RWPE2 (cell line): ENCODE measurements at places on chromosomes 3 and 15.

DNA sequence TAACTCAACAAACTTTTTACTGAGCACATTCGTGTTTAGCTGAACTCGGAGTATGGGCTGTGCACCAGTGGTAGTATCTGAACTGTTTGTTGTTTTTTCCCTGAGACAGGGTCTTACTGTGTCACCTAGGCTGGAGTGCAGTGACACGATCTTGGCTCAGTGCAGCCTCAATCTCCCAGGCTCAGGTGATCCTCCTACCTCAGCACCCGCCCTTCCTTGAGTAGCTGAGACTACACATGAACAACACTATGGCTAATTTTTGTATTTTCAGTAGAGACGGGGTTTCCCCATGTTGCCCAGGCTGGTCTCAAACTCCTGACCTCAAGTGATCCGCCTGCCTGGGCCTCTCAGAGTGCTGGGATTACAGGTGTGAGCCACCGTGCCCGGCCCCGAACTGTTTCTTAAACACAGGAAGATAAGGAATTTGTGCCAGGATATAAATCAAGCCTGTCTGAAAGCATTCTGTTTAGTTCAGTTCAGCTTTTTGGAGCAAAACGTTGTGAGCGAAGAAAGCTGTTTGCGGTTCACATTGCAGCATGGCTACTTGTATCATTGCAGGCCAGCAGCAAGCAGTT is 40.4 kb upstream of the SKOR1 start:
- no peak for DNase-seq

DNA sequence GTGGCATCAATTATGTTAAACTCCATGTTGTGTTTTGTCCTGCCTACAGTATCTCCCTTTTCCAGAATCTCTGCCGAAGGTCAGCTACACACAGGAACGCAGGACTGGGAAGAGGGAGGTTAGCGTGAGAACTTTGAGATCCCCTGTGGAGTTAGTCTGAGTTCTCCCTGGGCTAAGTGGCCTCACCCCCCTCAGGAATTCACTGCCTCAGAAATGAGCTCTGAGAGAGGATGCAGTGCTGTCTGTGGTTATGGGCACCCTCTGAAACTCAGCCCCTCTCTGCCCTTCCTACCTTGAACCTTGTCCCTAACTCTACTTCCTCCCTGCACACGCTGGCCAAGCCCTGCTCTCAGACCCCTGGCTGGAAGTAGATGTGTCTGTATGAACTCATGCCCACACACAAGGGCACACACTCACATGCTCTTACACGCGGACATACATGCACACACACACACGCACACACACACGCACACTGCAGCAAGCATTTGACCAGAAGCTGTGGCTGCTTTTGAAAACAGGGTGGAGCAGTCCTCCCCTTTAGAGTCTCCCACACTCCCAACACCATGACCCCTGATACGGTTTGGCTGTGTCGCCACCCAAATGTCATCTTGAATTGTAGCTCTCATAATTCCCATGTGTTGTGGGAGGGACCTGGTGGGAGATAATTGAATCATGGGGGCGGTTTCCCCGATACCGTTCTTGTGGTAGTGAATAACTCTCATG is 5.3 kb upstream of the VIPR1 start:
- DNase-seq = peak; percentile 6

GRCh38 chr3:52117537-52117936 is 36.7 kb downstream of the POC1A start:
- DNase-seq = no peak

DNA sequence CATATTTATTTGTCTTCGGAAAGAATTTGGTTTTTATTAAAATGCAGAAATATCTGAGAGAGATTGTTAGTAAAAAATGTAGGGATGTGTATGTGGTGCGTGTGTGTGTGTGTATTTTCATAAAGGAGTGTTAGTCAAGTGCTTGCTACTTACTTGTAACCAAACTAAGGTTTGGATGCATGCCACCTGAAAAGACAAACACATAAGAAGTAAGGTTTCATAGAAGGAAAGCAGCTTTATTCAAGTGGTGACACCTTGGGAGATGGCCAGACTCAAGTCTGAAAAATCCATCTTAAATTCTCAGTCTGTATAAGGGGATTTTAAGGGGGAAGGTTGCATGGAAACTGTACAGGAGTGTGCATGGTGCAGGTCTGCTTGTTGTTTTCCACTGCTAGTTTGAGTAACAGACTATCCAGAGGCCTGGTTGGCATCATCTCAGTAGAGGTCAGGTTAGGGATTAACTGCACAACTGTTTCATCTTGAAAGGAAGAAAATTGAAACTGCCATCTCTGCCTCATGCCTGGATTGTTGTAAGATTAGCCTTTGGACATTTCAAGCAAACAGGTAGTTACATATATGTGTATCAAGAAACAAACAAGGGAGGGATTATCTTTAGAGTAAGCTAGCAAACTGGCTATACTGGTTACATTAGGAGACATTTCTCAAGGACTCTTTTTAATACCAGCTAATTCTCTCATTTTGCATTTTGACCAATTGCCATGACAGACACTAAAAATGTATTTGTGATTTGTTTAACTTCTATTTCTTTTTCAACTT is 196.7 kb downstream of the EPHA6 start:
- no peak for DNase-seq

GRCh38 chr3:8625991-8626390 is 18.6 kb downstream of the SSUH2 start:
- DNase-seq = peak; percentile 31

- no peak for DNase-seq
These were observed 27.4 kb upstream of the ARL14 start for GRCh38 chr3:160649596-160649995.

GRCh38 chr3:94159062-94159828 is 96.4 kb downstream of the NSUN3 start:
- peak; percentile 54 for DNase-seq

- DNase-seq = no peak
These were observed 133.0 kb upstream of the PRR20G start for GRCh38 chr3:127420829-127421228.

DNA sequence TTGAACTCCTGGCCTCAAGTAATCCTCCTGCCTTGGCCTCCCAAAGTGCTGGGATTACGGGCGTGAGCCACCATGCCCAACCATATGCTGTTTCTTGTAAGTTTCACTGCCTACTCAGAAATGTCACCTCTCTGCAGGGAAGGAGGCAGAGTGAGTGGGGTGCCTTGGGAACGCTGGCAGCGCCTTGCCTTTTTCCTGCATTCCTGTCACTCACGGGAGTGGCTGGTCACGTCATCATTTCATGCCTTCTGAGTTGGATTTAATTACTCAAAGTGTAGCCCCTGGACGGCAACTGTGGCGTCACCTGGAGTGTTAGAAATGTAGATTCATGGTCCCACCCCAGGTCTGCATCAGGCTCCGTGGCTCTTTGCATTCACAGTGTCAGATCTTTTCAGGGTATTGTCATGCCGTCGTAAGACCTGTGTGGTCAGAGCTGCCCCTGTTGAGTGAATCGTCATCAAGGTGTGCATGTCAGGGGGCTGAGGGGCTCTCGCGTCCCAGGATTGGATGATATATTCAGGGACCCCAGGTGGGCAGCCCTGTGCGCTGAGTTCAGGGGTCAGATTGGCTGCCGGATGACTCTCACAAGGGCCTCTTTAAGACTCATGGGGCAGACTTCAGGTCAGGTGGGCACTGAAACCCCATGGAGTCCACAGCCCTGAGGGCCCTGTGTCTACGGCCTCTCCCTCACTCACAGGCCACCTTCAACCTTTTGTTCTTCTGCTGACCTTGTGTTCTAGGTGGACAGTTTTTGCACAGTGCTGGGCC is 65.9 kb upstream of the KLHL25 start:
- DNase-seq = no peak

GRCh38 chr3:25665315-25666280 is 891 bp upstream of the TOP2B start:
- DNase-seq = no peak

GRCh38 chr3:137746808-137747207 is 17.3 kb upstream of the SOX14 start:
- no peak for DNase-seq

DNA sequence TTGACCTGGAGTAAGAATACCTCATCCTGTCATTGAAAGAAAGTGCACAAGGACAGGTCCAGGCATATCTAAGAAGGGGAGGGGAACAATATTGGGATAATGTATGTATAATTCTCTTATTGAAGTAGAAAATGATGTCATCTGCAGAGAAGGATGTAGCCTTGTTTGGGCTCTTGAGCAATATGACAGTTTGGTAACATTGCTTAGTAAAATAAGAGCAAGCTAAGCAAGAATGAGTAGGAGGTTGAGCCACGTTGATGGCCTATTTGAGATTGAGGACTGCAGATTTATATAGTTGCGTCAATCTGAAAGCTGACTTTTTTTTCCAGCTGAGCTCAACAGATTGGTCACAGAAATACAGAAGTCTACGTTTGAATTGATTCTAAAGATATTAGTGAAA is 145.2 kb downstream of the FILIP1L start:
- DNase-seq = no peak

DNA sequence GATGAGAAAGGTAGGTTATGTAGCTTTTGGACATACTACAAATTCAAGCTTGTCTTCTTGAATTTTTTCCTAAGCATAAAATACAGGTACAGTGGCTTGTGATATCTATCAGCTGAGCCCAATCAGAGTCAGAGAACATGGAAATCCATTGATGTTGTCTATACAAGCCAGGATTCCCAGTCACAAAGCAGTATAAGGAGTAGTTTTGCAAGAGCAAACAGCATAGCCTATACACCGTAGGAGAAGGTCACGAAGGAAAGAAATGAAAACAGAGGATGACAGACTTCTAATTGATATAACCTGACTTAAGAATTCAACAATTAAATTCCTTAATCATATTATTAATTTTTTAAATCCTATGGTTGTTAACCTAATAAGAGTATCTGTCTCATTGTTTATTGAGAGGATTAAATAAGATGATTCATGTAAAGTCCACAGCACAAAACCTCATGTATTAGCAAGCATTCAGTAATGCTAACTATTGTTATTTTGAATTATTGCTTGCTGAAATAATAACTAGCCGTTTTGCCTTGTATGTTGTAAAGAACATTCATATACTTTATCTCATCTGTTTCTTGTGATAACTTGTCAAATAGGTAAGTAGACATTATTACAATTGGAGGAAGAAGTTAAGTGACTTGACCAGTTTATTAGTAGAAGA is 276.6 kb upstream of the ZPLD1 start:
- DNase-seq = no peak

GRCh38 chr3:48595526-48596121 is 495 bp upstream of the COL7A1 start:
- peak; percentile 98 for DNase-seq

- no peak for DNase-seq
These were observed 56.7 kb upstream of the RNF7 start for GRCh38 chr3:141681390-141681780.

- no peak for DNase-seq
These were observed 221.9 kb downstream of the LRRN1 start for GRCh38 chr3:4021162-4021561.

DNA sequence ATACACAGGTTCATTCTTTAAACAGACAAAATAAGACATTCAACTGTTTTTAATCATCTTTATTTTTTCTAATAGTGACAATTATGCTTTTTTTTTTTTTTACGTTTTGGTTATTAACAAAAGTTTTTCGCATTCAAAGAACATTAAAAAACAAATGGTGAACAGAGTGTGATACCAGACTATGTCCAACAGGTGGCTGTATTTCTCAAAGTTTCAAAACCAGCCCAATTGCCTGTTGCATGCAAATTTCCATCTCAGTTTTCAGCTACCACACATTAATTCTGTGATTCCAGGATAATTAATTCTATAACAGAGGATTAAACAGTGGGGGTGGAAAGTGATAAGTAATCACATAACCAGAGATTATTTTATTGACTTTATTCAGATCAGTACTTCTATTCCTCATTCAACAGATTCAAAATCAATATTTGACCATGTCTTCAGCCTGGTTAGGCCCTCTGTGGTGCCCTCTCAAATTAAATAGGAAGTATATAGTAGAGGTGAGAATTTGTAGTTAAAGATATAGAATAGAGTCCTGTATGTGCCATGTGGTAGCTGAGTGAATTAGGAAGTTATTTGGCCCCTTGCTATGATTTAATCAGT is 122.2 kb upstream of the DCBLD2 start:
- no peak for DNase-seq

DNA sequence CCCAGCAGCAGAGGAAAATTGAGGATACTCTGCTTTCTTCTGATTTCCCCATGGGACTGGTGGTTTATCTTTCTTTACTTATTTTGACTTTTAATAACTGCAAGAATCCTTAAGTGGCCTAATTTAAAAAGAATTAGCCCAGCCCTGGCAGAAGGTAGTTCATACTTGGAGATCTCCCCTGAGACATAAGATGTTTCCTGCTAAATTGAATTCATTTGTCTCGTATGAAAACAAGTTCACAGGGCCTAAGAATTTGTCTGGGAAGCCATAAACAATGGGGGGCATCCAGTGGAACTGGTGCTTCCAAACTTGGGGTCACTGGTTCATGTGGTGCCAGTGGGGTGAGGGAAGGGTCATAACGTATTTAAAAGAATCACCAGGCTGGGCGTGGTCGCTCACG is 283.1 kb upstream of the RASGRP1 start:
- DNase-seq = no peak

- DNase-seq = no peak
These were observed 32.7 kb upstream of the CD96 start for GRCh38 chr3:111509308-111509707.

- DNase-seq = no peak
These were observed 431.2 kb upstream of the RGMA start for GRCh38 chr15:93520206-93520605.
